ENCODE measurements at places on chromosomes 2 and 18. TPM values are rescaled to one million over a fixed set of nuclear protein-coding genes. Genes with fewer than 3 reads are reported as not detected.

DNA sequence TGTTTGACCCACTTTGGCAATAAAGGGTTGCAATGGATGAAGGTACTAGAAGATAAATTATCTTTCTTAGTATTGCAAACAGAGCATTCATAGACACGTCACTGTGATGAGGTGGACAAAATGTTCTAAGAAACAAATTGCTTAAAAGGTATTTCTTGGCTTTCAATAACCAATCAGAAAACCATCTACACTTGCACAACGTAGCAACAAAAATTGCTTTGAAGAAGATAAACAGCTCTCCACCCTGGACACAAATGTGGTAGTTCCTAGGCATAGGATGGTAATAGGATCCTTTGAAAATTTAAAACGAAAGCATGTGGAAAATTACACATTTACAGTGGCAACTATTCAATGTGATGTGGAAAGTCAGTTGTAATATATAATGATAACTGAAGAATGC lies 439.9 kb upstream of the ETAA1 start:
- DNase-seq, result no peak

SFT2D3 gene
- 2.6 TPM for total RNA-seq

GRCh38 chr2:237455764-237456163 lies 31.3 kb upstream of the MLPH start:
- no peak for DNase-seq

- DNase-seq, result no peak
Measured at GRCh38 chr2:8248623-8248957, 433.3 kb upstream of the ID2 start.

GRCh38 chr2:9057939-9058761 lies 54.7 kb upstream of the MBOAT2 start:
- DNase-seq, result peak; percentile 4

CYP20A1 gene
- 28.8 TPM for total RNA-seq

DNA sequence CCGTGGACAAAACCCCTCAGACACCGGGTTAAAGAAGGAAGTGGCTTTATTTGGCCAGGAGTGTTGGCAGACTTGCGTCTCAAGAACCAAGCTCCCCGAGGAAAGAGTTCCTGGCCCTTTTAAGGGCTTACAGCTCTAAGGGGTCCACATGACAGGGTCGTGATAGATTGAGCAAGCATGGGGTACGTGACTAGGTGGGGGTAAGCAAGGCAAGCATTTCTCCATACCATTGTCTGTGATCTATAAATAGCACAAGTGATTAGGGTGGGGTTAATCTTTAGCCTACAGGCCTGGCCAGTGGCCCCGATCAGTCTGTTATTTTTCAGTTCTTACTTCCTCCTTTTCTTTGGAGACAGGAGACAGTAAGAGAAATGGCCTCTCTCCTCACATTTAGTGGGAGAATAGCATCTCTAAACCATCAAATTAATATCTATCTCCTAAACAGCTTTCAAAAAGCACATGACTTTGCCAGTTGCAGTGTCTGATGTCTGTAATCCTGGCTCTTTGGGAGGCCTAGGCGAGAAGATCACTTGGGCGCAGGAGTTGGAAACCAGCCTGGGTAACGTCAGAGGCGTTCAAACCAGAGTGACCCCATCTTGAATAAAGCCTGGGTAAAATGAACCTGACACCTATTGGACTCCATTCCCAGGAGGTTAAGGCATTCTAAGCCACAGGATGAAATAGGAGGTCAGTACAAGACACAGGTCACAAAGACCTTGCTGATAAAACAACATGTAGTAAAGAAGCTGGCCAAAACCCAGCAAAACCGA lies 18.3 kb upstream of the CNOT11 start:
- DNase-seq, result no peak

DNA sequence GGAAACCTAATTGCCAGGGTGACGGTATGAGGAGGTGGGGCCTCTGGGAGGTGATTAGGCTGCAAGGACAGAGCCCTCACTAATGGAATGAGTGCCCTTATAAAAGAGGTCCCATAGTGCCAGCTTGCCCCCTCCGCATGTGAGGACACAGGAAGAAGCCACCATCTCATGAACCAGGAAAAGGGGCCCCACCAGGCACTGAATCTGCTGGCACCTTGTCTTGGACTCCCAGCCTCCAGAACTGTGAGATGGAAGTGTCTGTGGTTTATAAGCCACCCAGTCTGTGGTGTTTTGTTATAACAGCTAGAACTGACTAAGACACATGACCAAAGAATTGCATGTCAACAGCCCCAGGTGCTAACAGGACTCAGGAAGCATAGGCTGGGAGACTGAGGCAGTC lies 214.3 kb downstream of the MGAT5 start:
- no peak for DNase-seq

DNA sequence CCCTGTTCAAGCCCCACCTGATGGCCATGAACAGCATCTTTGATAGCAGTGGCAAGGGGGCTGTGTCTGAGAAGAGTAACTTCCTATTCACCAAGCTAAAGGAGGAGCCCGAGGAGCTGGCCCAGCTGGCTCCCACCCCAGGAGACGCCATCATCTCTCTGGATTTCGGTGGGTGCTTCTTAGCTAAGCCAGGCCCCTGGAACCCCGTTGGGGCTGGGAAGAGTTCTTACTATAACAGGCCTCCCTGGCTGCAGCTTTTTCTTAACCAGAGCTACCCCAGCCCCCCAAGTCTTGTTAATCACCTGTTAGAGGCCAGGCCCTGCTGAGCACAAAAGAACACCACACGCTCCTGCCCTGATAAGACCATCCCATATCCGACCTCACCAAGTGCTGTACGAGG lies 79.4 kb downstream of the EPAS1 start:
- no peak for DNase-seq

- DNase-seq, result no peak
Measured at GRCh38 chr2:45859682-45860081, 208.2 kb downstream of the PRKCE start.

PROKR1 gene
- not detected for total RNA-seq

GCC2 gene
- 15.3 TPM for total RNA-seq

DNA sequence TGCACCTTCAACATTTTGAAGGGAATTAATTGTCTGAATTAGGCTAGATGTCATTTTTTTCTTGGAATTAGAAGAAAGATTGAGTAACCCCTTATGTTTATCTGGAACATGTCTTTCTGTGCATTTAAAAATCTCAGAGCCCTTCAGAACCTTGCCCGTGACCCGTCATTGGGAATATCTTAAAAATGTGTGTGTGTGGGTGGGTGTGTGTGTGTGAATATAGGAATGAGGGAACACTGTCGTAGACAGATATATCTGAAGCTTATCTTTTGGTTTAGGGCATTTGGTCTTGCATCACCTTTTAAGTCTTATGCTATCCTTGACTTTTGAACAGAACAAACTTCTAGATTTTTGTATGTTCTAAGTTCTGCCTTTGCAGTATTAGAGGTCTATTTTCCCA lies 13.5 kb upstream of the IL1RL1 start:
- no peak for DNase-seq

- no peak for DNase-seq
Measured at GRCh38 chr2:63743982-63744966, 97.4 kb upstream of the UGP2 start.

GRCh38 chr2:207546822-207547221 lies 17.1 kb downstream of the CREB1 start:
- no peak for DNase-seq

DNA sequence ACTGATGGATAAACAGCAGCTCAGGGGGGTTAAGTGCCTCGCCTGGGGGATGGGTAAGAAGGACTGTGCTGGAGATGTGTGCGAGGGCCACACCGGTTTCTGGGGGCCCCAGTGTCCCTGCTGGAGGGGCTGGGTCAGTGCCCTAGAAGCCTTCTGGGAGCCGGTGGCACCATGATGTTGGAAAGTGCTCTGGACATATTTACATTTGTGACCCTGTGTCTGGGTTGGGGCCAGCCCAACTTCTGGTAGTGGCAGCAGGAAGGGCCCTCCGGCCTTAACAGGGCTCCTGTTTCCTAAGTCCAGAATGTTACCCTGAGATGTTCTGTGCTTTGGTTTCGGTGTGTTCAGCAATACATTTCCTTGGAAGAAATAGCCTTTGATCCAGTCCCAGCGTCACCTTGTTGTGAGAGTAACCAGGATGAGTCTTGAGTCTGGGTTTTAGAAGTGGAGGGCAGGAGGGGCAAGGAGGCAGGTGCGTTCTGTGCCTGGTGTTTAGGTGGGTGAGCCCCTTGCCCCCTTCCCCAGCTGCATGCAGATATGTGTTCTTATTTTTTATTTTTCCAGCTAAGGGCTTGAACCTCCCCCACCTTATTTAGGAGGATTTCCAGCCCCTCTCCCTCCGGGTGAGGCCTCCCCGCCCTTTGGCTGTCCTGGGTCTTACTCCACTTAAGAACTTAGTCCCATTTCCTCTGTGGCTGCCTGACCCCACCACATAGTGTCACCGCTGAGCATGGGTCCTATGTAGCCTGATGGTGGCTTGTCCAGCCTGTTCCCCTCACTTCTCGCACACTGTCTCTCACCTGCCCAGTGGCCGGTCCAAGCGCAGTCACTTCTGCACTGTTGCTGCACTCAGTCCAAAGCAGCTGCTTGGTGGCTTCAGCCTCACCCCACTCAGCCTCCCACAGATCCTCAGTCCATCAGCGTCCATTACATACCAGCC lies 132.7 kb upstream of the HS6ST1 start:
- DNase-seq, result no peak

GRCh38 chr2:18519914-18520450 lies 40.5 kb downstream of the RDH14 start:
- DNase-seq, result no peak

PXDN gene
- total RNA-seq, result 179 TPM

- no peak for DNase-seq
Measured at GRCh38 chr2:186327251-186327868, 158.7 kb upstream of the ZC3H15 start.

DNA sequence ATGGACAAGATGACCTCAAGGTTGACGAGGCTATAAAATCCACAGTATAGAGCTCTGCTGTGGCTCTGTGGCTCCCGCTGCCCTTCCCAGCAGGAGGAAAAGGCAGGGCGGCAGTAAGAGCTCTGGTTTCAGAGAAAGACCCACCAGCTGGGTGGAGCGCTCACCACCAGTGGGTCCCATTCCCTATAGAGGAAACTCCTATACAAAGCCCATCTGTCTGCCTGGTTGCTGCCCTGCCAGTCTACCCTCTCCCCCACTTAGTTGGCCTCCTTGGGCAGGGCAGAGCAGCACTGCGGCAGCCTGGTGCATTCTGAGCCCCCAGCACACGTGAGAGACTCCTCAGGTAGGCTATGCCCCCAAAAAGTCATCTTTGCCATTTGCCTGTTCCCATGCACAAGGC lies 26.5 kb downstream of the TNS1 start:
- DNase-seq, result no peak

OXER1 gene
- total RNA-seq, result not detected

GRCh38 chr18:6949800-6950586 lies 167.6 kb downstream of the LAMA1 start:
- DNase-seq, result no peak

DNA sequence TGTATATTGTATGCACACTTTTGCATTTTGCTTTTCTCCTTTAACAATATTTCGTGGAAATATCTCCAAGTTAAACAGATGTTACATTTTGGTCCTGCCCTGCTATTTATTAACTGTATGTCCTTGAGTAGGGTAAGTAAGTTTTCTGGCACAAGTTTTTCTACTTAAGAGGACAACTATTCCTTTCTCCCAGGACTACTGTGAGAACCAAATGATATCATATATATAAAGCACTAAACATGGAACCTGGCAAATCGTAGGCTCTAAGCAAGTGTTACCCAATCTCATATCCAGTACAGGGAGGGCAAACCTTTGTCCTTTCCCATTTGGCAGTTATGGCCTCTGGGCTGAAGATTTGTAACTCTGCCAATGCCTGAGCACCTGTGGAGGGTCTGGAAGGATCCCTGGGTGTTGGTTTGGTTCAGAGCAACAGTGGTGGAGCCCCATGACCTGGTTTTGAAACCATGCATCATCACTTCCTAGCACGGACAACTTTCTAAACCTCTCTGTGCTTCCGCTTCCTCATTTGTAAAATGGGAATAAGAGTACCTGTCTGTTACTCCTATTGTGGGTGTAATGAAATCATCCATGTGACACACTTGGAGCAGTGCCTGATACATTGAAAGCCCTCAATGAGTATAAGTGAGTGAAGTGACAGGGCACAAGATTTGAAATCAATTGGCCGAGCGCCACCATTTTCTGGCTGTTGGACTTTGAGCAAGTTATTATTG lies 28.3 kb upstream of the ICOS start:
- DNase-seq, result no peak

- DNase-seq, result no peak
Measured at GRCh38 chr18:5417342-5417741, 121.8 kb upstream of the ZBTB14 start.

PROC gene
- total RNA-seq, result under 0.01 TPM

DNA sequence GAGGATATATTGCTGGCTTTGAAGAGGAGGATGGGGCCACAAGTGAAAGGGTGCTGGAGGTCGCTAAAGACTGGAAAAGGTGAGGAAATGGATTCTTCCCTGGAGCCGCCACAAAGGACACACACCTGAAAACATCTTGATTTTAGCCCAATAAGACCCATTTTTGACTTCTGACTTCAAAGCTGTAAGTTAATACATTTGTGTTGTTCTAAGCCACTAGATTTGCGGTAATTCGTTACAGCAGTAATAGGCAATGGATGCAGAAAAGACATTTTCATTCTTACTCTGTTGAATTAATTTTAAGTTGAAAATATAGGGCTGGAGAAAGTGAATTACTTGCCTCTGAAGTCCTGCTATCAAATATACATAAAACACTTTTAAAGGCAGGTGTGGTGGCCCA lies 117.7 kb upstream of the RAB12 start:
- DNase-seq, result no peak

DYSF gene
- total RNA-seq, result 96.5 TPM

DNA sequence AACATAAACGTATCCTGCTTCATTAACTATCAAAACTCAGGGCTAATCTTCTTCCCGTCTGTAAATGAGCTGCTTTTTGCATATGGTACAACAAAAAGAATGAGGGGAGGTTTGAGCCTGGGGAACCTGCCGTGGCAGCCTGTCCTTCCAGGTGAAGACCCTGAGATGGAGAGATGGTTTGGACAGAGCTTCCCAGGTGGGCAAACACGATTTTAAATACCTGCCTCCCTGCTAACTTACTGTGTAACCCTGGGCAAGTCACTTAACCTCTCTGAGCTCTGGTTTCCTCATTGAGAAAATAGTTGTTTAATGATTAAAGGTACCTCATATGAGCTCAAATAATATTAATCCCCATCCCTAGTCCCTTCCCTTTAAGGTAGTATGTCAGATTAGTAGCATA lies 9.0 kb downstream of the EMX1 start:
- no peak for DNase-seq

GRCh38 chr2:219622472-219622871 lies 5.0 kb upstream of the SLC4A3 start:
- DNase-seq, result no peak

- DNase-seq, result no peak
Measured at GRCh38 chr2:234770031-234770506, 181.7 kb upstream of the SH3BP4 start.

NMS gene
- not detected for total RNA-seq

All from lung microvascular endothelial cell (primary cell).